ENCODE measurements at places on chromosomes 2 and 18. TPM values are rescaled to one million over a fixed set of nuclear protein-coding genes. Genes with fewer than 3 reads are reported as not detected.

Gene SEMA4F
- 7.9 TPM for total RNA-seq

Gene C2orf81
- 2.8 TPM for total RNA-seq

Gene GRB14
- total RNA-seq: not detected

Gene ACVR1
- 25.0 TPM for total RNA-seq

Gene GCG
- not detected for total RNA-seq

Gene ANKRD29
- not detected for total RNA-seq

Gene DGUOK
- total RNA-seq: 102 TPM

Gene SERPINB8
- 14.6 TPM for total RNA-seq

Gene GAL3ST2
- total RNA-seq: 0.65 TPM

Gene ACOXL
- 0.26 TPM for total RNA-seq

Gene SCG2
- not detected for total RNA-seq

Data from activated CD4-positive, alpha-beta memory T cell treated with anti-CD3 and anti-CD28 coated beads for 36 hours (primary cell).